ENCODE measurements at places on chromosomes 3 and 15. TPM values are rescaled to one million over a fixed set of nuclear protein-coding genes. Genes with fewer than 3 reads are reported as not detected.

DNA sequence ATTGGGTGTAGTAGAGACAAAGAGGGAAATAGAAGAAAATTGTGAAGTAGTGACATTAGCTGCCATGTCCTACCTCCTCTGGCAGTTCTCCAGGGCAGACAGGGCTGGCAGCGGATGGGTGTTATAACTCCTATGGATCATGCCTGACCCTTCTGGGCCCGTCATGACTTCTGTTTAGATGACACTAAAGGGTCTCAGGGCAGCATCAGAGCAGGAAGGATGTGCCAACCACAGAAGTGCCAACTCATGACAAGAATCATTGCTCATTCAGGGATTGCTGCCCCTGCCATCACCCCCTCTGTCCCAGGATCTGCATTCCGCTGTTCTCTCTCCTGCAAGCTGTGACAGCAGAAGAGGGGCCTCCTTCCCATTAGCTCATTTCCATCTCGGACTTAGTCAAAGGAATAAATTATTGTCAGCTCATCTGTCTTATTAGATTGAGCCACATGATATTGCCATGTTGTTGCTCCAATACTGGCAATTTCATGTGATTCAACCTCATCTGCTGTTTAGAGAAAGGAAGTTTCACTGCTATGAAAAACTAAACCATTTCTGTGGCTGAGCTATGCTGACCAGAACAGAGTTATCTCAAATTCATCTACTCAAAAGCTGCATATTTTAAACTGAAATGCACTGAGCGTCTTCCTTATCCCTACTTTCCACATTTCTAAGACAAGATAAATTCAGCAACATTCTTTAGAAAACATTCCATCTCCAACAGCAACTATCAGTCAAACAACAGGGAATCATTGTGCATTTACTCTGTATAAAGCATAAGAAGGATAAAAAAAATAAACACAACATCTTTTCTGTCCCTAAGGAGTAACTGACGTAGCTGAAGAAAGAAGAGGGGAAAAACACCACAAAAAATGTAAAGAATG is 271.6 kb downstream of the FHIT start:
- no peak for DNase-seq

DNA sequence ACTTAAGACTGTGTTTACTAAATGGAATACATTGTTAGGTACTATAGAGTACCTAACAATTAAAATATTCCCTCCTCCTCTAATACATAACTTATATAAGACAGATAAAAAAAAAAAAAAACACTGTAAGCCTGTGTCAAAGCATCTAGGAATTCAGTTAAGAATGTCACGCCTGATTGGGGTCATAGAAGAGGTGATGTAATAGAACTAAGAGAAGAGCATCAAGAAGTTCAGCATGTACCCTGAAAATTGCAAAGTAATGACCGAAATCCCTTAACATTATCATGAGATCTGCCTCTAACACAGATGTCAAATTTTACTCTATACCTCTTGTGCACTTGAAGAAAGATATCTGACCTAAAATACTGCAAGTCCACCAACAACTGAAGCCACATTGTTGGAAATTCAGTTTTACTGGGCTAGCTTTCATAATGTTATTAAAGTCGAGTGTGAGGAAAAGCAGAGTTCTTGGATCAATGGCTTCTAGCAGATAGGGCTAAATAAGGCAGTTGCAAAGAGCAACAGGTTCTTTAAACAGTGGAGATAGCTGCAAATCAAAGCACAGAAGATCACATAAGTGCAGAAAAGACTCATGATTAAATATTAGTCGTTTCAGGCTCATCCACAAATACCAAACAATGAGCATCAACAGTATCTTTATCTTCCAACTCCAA is 75.0 kb downstream of the TBL1XR1 start:
- DNase-seq = no peak

GRCh38 chr3:195085356-195086130 is 185.4 kb downstream of the XXYLT1 start:
- DNase-seq = no peak

DNA sequence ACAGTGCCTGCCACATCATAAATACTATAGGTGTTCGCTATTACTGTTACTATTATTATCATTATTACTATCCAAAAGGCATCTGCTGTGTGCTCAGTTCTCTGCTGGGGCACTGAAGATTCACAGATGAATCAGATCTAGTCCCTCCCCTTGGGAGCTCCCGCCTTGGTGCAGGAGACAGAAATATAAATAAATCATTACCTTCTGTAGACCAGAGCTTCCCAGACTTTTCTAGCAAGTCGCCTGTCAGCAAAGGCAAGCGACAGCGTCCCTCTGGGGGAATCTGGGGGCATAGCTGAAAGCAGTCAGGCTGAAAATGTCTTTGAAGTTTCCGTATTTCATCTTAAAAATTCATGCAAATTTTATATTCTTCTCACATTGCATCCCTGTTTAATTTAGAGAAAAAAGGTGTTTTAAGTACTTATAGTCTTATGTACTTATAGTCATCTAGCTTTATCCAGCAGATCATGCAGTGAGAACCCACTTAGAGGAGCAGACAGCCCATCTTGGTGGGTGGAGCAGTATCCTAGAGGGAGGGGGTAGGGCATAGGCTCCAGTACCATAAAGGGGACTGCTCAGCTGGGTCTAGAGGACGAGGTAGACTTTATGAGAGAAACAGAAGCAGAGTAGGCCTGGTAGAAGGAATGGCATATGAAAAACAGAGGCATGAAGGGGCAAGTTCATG is 10.4 kb upstream of the BRPF1 start:
- no peak for DNase-seq

PRICKLE2 gene
- total RNA-seq = 28.3 TPM

DUOX1 gene
- 23.4 TPM for total RNA-seq

ADGRG7 gene
- total RNA-seq = 2.0 TPM

TRAIP gene
- total RNA-seq = 2.4 TPM

C3orf85 gene
- not detected for total RNA-seq

ZPLD1 gene
- 14.2 TPM for total RNA-seq

Measured in mucosa of gallbladder (tissue), 1 donor.